Fibroblast of skin of right biceps (primary cell): ENCODE measurements at places on chromosomes 4 and X.

DNA sequence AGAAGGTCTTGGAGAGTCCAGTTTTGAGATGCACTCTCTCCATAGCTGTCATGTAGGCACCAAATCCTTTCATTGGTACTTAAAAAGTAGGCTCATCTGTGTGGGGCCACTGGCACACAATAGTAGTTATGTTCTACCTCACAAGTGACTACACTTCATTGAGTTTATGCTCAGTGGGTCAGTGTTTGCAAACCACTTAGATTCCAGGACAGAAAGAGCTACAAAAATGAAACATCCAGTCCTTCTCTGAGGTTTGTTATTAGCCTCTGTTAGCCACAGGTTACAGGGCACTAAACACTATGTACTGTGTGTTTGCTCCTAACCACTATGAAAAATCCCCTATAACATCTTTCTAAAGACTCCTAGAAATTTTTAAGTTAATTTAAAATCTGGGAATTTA lies 13.8 kb downstream of the RAB28 start:
- DNase-seq, result no peak

- DNase-seq, result no peak
Observed at GRCh38 chrX:2769615-2770014, 17.8 kb downstream of the XG start.

DNA sequence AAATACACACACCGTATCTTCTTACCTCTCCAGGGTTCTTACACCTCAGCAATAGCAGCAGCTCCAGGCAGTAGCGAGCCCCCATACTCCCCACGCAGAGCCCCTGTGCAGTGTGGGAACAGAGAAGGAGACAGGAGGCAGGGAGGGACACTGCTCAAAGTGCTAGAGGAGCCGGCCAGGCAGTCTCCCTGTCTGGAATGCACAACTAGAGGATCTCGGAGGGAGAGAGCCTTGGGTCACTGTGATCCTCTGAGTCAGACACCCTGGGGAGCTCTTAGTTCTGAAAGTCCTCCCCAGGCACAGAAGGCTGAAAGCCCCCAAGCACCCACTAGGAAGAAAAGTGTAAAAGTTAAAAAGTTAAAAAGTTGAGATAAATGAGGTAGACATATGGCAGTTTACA lies 16.0 kb downstream of the AMELX start:
- DNase-seq, result peak; percentile 0

DNA sequence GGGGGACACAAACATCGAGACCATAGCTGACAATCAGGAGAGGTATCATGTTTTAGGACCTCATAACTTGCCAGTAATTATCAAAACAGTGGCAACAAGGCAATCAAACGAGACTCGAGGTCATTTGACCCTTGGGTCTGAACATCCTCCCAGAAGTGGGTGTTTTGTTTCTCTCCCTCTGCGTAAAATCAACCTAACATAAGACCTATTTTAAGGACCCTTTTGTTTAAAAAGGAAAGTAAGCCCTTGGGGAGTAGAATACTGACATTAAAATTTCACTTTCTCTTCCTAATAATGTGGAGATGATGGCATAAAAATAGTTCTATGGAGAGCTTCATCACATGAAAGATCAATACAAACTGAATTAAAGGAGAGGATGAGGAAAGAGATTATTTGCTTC lies 106.2 kb upstream of the PUDP start:
- no peak for DNase-seq

DNA sequence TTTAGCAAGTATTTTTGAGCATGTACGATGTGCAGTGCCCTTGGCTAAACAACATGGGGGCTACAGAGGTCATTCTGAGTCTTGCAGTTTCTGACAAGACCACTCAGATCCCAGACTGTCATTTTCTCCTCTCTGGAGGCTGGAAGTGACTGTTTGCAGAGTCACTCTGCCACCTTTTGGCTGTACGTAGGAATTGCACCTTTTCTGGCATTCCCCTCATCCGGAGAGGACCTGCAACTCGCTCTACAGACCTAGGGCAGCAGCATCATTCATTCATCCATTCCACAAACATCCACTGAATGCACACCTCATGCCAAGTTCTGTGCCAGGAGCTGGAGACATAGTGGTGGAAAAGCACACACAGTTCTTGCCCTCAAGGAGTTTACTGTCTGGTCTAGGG lies 160.4 kb upstream of the GPR101 start:
- DNase-seq, result peak; percentile 1

GRCh38 chrX:19956923-19957322 lies 33.9 kb downstream of the BCLAF3 start:
- peak; percentile 4 for DNase-seq

GRCh38 chr4:88952081-88952480 lies 104.9 kb downstream of the FAM13A start:
- no peak for DNase-seq

- DNase-seq, result peak; percentile 33
Observed at GRCh38 chrX:12894074-12895030, 12.1 kb upstream of the TLR8 start.

- DNase-seq, result peak; percentile 30
Observed at GRCh38 chr4:19806865-19807264, 444.8 kb upstream of the SLIT2 start.

GRCh38 chrX:39249999-39250398 lies 448.7 kb downstream of the MID1IP1 start:
- DNase-seq, result no peak

- DNase-seq, result peak; percentile 40
Observed at GRCh38 chr4:38128478-38129459, 168.6 kb downstream of the PTTG2 start.

DNA sequence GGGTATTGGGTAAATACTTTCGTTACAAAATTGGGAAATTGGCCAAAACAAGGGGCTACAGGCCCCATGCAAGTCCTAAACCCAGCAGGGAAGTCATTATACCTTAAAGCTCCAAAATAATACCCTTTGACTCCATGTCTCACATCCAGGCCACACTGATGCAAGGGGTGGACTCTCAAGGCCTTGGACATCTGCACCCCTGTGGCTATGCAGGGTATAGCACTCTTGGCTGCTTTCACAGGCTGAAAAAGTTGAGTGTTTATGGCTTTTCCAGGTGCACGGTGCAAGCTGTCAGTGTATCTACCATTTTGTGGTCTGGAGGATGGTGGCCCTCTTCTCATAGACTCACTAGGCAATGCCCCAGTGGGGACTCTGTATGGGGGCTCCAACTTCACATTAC lies 326.5 kb downstream of the TEX13C start:
- DNase-seq, result no peak

- no peak for DNase-seq
Observed at GRCh38 chr4:128454881-128455280, 167.3 kb upstream of the PGRMC2 start.

DNA sequence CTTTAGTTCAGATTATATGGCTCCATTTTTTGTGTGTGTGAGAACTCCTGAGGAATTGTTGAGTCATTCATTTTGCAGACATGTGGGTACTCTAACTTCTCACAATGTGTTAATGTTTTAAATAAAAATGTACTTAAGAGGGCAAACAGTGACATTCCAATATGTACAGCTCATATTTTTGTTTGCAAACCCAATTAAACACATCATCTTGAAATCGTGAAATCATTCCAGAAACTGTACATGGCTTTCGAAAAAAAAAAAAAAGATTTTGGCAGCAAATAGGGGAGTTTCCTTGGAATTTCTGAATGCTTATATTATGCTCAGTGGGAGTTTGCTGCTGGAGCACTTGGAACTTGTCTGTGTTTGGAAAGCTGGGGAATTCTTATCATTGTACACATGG lies 85.0 kb downstream of the HPGD start:
- peak; percentile 65 for DNase-seq

DNA sequence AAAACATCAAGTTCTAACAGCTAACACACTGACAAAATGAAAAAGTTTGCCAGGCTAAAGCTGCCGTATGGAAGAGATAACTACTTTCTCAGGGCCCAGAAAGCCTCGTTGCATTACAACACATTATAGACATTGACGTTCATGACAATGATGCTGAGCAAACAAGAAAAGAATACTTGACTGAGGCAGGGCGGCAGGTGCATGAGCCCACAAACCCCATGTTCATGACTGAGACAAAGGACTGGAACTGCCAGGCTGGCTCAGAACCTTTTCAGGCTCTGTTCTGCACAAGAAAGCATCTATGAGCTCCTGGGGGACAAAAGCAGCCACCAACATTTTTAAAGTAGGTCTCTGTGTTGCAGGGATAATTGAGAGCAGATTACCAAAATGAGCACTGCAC lies 13.6 kb downstream of the TLR6 start:
- DNase-seq, result no peak

DNA sequence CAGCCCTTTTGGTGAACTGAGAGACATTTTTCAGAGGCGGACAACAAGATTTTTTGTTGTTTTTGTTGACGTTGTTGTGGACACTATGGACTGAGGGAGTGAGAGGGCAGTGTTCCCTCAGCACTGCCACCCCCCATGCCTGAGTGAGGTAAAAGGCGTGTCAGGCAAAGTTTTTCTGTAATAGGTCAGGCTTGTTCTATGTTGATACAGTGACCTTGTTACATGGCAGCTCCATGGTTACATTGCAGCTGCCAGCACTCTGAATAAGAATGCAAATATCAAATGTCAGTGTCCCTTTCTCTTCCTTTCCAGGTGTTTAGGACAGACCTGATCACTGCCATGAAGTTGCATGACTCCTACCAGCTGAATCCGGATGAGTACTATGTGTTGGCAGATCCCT lies 36.6 kb downstream of the JADE1 start:
- no peak for DNase-seq

DNA sequence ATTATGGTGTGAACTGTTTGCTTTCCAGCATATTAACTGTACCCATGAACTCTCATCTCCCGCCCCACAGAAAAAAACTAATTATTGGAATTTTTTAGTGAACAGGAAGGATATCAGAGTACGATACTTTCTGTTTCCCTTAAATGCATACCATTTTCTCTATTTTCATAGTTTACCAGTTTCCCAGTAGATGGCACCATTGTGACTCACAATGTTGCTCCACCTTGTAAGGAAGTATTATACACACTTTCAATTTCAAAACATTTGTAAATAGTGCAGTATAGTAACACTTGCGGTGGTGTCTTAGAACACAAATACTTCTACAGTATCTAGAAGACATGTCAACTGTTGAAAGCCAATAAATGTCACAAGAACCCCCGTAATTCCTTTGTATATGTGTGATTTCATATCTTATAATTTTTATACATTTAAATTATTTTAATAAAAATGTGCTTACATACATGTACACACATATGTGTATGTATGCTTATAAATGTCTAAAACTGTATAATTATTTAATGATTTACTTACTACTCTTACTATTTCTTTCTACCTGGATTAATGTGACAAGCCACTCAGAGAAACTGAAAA lies 167.3 kb downstream of the SLIT2 start:
- peak; percentile 72 for DNase-seq

DNA sequence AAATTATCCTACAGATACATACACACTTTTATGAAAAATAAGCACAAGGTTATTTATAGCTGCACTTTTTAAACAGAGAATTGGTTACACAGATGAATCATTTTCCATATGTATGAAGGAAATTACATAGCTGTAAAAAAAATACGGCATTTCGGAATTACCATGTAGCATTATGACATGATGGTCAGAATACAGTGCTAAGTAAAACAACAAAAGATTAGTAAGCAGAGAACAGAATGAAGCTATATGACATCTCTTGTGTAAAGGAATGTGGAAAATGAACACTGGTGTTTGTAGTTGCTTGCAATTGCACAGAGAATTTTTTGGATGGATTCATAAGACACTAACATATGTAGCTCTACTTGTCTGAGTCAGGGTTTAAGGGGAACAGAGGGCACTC lies 1222.0 kb upstream of the PRKX start:
- DNase-seq, result no peak

DNA sequence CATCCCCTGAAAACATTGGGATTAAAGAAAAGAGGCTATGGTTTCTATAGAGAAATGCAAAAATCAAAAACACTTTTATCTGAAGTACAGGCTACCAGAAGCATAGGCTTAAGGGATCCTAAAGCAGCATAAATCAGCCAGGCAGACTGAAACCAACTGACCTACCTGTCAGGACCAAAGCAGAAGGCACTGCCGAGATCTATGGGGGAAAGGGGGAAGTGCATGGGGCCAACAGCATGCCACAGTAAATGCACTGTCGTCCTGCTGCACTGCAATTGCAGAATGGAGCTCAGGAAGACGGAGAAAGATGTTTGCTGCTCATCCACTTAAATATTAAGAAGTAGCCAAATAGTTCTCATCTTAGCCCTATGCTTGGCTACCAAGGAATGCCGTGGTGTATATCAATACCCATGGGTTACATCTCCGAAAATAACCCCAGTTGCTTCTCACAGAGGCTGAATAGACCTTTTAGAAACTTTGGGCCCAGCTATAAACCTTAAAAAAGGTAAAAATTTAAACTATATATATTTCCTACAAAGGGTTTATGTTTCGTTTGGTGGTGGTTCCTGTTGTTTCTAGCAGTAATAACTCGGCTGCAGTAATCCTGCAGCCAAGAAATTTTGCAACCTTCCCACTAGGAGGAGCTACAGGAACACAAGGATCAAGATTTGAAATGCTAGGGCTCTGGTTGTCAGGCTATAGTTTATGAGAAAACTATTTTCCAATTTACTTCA lies 312.2 kb upstream of the DIAPH2 start:
- DNase-seq, result peak; percentile 40

DNA sequence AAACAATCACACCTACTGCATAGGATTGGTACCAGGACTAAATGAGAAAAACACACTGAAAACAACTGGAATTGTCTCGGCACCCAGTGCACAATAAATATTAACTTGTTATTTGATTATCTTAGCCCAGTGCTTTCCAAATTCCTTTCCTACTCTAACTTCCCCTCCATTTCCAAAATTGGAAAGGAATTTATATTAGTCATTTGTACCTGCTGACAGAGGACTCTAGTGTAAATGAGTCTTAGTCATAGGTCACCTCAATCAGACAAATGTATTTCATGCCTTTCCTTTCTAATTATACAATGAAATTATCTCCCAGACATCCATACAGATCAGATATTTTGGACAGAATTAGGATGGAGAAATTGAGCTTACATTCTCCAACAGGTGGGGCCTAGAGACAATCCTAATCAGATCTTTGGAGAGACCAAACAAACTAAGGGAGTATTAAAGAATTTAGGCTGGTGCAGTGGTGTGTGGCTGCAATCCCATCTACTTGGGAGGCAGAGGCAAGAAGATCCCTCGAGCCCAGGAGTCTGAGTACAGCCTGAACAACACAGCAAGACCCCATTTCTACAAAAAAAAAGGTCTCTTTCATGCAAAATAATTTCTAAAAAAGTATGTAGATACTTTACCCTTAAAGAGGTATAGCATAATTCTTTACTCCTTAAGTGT lies 10.1 kb downstream of the SH3D19 start:
- DNase-seq, result peak; percentile 45

GRCh38 chr4:1248245-1249147 lies at the start of gene CTBP1:
CTBP1 (minus strand) TSS chr4:1249130; CDS start chr4:1241331, 7,799 bp downstream.
- DNase-seq, result peak; percentile 85

DNA sequence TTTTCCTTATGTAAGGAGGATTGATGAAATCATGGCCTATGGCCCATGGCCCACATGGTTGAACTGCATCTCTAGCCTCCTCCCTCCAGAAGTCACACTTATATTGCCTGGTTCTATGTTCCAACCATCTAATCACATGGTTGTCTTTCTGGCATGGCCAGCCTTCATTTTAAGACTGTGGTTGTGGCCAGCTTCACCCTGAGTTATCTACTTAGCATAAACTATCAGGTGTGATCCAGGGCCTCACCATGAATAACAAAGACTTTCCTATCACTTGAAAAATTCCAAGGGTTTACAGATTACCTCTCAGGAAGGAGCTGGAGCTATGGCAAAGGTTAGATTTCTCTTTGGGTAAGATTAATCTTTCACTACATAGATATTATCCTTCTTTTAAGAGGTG lies 222.8 kb downstream of the SNCA start:
- no peak for DNase-seq

- peak; percentile 86 for DNase-seq
Observed at GRCh38 chr4:185183622-185184281, 20.0 kb downstream of the CFAP97 start.

GRCh38 chrX:74505437-74505836 lies 84.1 kb downstream of the SLC16A2 start:
- DNase-seq, result no peak
